ENCODE measurements at places on chromosomes 6 and 20.

- peak; percentile 30 for DNase-seq
These were observed 13.3 kb downstream of the RSPH4A start for GRCh38 chr6:116629563-116629981.

DNA sequence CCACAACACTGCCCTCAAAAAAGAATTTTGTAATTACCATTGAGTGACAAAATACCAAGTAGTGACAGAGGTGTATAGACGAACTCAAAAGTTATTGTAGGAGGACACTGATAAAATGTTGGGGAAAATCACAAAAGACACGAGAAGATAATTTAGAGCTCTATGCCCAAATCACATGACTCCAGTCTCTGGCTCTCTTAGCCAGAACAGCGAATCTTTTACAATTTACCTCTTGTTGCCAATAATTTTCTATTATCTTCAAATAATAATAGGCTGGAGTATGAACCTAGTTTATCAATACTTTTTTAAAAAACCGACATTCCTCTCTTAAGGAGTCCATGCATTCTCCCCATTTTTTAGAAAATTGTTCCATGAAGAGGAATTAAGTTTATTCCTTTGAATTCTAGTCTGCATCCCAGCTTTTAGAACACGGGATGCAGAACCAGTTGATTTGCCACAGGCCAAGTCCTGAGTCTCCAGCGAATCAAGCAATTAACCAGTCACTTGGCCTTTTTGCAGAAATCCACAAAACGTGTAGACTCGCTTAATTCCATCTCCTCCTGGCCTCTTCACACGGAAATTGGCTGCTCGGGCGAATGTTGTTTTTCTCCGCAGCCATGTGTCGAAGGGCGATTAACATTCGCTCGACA lies 507 bp upstream of the RIPPLY2 start:
- DNase-seq, result no peak

DNA sequence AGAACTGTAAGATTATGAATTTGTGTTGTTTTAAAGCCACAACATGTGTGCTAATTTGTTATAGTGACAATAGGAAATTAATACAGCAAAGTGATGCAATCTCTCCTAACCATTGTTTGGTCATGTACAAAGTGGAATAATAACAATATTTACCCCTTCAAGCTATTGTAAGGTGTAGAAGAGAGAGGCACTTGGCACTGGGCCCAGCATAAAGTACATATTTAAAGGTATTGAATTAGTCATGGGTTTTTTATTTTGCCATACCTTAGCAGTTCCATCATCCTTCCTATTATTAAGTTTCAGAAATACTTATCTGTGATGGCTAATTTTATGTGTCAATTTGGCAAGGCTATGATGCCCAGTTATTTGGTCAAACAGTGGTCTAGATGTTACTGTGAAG lies 322.4 kb upstream of the TSHZ2 start:
- no peak for DNase-seq

DNA sequence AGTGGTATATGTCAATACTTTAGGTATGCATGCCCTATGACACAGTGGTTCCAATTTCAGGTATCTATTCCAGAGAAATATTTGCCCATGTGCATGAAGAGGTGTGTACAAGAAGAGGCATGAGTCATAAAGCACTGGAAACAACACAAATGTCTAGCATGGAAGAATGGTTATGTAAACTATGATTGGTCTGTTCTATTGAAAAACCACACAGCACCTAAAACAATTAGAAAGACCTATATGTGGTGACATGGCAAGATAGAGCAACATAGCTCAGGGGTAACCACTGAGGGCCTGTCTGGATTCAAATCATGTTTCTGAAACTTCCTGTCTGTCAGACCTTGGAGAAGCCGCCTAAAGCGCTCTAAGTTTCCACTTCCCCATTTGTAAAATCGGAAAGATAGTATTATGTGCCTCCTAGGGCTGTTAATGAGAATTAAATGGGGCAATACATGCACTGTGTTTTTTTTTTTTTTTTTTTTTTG lies 76.0 kb upstream of the SHLD1 start:
- no peak for DNase-seq

GRCh38 chr20:37745553-37745952 lies 51.7 kb downstream of the CTNNBL1 start:
- no peak for DNase-seq

DNA sequence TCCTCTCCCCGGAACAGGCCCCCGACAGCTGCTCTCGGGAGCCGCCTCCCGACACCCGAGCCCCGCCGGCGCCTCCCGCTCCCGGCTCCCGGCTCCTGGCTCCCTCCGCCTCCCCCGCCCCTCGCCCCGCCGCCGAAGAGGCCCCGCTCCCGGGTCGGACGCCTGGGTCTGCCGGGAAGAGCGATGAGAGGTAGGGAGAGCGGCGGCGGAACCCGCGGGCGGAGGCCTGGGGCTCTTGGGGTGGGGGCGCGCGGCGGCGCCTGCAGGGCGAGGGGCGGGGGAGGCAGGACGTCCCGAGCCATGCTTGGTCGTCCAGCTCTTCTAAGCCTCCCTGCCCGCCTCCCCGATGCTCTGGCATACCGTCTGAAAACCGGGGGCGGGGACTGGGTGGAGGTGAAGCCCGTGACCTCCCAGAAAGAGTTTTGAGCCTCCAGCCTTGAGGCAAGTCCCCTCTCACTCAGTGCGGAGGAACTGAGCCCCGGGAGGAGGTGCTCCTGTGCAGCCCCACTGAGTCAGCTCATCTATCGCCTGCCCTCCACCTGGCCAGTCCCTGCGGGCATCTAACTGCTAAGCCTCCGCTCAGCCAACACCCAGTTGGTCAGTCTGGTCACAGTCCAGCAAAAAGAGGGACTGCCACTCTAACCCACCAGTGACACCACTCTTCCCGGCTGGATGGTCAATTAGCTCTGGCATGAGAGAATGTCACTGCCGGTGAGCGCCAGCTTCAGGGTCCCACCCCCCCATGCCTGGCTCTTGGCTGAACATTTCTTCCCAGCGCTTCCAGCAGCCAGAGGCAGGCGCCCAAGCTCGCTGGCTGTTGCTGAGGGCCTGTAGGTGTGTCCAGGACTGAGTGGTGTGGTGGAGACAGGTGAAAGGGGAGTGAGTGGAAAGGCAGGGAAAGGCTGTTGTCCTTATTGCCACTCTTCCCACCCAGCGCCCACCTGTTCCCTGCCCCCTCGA lies 482 bp downstream of the DDR1 start:
- DNase-seq, result peak; percentile 49

GRCh38 chr6:6395581-6396197 lies 75.2 kb upstream of the F13A1 start:
- no peak for DNase-seq

DNA sequence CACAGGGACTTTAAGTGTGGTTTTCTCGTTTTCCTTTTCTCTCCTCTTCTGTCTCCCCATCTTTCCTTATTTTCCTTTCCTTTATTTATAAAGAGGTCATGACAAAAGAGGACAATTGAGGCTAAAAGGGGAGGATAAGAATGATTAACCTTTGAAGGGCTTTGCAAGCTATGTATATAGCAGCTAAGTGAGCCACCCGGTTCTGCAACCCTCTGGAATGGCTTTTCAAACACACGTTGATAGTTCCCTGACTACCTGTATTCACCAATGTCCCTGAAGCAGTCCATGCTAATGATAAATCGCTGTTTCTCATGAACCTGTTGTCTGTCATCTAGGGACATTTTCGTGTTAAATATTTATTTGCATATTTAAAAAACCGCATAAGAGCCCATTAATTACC lies 124.4 kb upstream of the RALGAPA2 start:
- DNase-seq, result no peak

GRCh38 chr6:92779746-92780145 lies 639.6 kb downstream of the EPHA7 start:
- peak; percentile 62 for DNase-seq

DNA sequence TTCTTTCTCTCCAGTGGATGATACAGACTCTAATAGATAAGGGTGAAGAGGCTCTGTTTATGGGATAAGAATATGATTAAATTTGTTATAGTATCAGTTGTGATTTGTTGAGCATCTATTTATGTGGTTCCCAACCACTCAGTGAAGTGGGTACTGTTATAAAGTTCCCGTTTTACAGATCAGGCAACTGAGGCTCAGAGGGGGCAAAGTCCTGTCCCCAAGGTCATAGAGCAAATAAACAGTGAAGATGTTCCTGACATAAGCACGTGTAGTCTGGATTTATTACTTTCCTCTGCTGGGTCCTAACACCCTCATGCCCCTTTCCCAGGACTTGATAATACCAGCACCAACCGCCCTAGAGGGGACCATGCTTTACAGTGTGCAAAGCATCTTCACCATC lies 4.1 kb downstream of the DUSP15 start:
- no peak for DNase-seq

GRCh38 chr6:168623736-168624135 lies 182.8 kb downstream of the SMOC2 start:
- DNase-seq, result no peak

DNA sequence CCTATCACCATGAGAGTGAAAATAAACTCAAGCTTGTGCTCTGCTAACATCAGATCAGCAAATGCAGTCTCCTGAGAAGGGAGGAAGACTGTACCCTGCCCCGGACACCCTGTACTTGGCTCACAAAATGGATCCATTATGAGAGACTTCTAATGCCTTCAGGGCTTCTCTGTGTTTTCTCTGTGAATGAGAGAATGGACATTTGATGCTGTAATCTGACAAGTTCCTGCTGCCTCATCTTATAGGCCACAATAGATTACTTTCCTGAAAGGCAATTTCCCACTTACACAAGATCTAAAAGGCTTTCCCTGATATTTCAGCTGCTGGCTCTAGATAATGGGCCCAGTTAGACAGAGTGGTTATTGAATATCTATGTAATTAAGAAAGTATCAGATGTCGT lies 117.2 kb downstream of the OTOR start:
- no peak for DNase-seq

DNA sequence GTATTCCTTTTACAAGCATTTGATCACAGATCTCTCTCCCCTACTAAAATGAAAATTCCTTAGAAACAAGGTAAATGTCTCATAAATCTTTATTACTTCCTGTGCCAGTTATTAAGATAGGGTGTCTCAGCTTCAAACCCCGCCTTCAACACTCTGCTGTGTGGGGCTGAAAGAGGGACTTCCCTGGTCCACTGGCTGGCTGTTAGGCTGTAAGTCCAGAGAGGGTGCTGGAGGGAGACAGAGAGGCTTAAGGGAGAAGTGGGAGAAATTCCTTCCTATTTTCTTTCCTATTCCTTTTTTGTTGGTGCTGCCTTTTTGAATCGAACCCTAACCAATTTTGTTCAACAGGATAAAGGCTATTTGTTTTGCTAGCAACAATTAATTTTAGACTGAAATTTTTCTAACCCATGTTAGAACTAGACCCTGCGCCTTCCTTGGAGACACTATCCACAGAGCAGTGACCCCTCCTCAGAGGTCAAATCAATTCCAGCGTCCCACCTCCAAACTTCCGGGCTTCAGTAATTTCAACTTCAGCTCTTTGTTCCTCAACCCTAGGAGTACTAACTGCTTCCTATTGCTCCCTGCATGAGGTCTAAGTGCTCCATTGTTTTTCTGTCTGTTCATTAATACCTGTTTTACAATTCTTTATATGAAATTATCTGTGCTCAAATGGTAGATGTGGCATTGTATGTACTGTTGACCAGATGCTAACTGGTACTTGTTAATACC lies 207.5 kb upstream of the OPRM1 start:
- no peak for DNase-seq

DNA sequence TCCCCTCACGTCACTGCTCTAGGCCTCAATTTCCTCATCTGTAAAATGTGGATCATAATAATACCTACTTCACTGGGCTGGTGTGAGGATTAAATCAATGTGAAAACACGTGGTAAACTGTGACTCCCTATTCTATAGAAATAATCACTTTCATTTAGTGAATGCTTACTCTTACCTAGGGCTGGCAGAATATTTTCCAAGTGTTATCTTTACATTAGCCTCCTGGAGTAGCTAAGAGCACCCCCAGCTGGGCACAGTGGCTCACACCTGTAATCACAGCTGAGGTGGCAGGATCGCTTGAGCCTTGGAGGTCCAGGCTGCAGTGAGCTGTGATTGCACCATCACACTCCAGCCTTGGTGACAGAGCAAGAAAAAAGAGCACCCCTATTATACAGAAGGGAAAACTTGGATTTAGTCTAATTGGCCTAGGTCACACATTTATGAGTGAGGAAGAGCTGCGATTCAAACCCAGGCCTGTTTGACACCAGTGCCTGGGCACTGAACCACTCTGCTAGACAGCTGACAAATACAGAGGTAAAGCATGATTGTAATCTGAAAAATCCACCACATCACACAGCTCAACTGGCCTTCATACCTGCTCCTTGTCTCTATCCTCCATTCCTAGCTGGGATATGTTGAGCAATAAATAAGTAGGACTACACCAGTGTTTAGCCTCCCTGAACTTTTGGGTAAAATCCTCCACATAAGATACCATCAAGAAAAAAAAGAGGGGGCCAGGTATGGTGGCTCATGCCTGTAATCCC lies 1.4 kb upstream of the SNTA1 start:
- DNase-seq, result no peak

- no peak for DNase-seq
These were observed at the start of gene SLA2 for GRCh38 chr20:36645998-36646397. SLA2 (minus strand) TSS chr20:36646196; CDS start chr20:36641335, 4,861 bp downstream.

DNA sequence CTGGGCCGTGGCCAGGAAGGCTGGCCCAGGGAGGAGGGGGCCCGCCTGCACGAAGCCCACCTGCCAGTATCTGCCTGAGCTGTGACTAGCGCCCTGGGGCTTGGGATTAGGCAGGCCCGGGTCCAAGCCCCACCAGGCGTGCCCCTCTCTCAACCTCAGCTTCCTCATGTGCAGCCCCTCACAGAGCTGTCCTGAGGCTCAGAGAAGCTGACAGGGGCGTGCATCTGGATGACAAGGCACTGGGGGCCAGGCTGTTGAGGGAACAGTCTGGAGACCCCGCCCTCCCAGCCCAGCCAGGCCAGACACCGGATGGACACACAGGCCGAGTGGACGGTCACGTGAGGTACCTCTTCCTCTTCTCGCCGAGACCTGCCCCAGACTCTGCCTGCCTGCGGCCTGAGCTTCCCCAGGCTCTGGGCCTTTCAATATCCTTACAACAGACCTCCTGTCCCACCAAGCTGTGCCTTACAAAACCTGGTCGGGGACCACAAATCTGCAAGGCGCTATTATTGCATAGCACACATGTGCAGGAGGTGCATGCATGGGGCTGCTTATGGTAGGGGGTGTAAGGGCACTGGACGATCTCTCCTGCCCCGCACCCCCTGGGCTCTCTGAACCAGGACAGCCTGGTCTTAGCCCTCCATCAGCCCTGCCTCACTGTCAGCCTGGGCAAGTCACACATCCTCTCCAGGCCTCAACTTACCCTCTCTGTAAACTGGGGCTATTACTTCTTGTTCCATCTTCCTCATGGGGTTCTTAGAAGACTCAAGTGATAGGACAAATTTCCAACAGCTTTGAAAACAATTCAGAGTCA lies 20.0 kb downstream of the NOL4L start:
- DNase-seq, result no peak

- DNase-seq, result no peak
These were observed 634 bp downstream of the ITPA start for GRCh38 chr20:3209946-3210317.

DNA sequence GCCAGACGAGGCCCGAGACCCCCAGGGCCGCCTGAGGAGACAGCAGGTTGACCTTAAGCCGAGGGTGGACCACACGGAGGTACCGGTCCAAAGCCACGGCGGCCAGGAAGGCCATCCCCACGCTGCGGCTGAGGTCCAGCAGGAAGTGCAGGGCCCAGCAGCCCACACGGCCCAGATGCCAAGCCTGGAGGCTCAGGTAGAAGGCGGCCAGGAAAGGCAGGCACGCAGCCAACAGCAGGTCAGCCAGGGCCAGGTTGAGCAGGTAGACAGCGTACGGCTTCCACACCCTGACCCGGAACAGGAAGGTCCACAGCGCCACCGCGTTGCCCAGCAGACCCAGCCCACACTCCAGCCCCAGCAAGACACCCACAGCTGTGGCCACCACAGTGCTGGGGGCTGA lies 366 bp downstream of the GPR31 start:
- DNase-seq, result no peak
